Stimulated activated effector memory CD8-positive, alpha-beta T cell treated with anti-CD3 and anti-CD28 coated beads, Interleukin-12 subunit alpha, Interleukin-12 subunit beta, amount 100 ng/mL, for 72 hours (primary cell): ENCODE measurements at places on chromosomes 11 and 22.

GRCh38 chr11:129590030-129590752 is 214.5 kb downstream of the BARX2 start:
- DNase-seq: no peak

GRCh38 chr11:134541951-134542350 is 129.9 kb upstream of the B3GAT1 start:
- DNase-seq: no peak

GRCh38 chr11:76704171-76704948 is 33.8 kb upstream of the LRRC32 start:
- no peak for DNase-seq

DNA sequence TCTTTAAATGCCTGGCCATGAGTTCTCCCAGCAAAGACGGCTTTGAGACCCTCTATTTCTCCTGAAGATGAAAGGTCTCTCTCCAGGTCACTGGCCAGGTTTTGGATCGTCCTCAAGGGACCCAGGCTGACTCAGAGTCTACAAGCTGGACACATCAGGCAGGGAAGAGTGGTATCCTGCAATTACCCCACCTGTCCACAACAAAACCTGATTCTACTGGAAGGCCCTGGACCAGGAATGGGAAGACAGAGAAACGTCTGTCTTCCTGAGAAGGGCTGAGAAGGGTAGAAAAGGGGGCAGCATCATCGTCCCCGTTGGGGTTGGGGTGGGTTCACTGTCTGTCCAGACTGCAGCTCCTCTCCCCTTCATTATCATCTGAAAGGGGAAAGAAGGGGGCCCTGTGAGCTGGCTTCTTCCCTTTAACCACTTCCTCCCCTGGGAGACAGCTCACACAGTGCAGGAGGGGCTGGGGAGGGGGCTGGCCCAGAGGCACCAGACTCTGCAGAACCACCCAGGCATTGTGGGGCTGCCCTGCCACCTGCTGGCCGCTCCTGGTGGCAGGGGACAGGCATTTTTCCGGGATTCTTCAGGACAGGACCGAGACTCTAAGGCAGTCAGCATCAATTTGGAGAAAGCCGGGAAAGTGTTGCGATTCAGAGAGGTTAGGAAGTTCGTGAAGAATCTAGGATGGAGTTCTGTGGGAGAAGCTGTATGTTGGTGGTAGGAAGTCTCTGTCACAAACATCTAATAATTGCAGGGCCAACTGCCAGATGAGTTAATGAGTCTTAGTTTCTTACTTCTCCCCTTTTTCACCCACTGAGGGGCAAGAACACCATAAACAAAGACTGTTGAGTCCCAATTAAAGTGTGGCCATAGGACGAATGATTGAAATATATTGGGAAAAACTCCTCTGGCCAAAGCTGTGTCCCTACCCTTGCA is 57.6 kb downstream of the SYN3 start:
- no peak for DNase-seq

GRCh38 chr11:46347637-46348311 is 511 bp downstream of the DGKZ start:
- no peak for DNase-seq

GRCh38 chr11:69308491-69308911 is 14.5 kb downstream of the MYEOV start:
- no peak for DNase-seq

DNA sequence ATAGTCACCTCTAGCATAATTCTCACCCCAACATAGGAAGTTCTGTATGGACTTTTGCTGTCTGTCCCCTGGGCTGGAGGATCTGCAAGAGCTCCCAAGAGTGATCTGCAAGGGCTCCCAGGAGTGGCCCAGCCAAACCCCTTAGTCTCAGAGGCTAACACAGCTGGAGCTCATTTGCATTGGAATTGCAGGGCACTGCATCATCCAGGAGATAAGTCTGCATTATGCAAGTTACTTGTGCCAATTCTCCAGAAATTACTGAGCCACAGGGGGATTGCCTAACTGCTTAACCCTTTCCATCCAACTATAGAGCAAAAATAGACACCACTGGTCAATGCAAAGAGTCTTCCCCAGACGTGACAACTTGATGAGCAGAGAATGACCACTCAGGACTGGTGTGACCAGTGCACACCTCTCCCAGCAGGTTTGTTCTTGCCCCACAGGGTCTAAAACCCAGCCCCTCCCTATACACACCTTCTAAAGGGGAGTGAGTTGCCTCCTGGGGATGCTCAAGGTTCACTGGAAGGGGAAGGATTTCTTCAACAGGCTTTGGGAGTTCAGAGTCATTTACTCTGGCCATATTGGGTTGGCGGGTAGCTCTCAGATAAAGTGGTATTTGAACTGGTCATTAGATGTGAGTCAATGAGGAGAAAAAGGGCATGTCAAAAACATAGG is 38.4 kb downstream of the POU2AF3 start:
- DNase-seq: no peak

GRCh38 chr22:28102151-28102812 is 183.2 kb upstream of the PITPNB start:
- DNase-seq: no peak

DNA sequence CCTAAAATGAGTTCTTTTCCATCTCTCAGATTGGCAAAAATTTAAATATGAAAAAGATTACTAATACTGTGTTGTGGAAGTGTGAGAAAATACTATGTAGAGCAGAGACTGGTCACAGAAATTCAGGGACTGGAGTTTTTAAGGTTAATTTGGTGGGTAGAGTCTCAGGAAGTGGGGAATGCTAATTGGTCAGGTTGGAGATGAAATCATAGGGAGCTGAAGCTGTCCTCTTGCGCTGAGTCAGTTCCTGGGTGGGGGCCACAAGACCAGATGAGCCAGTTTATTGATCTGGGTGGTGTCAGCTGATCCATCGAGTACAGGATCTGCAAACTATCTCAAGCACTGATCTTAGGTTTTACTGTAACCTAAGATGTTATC is 29.4 kb upstream of the TMEM86A start:
- DNase-seq: no peak

- no peak for DNase-seq
Observed at GRCh38 chr11:26134481-26135355, 197.2 kb upstream of the ANO3 start.

DNA sequence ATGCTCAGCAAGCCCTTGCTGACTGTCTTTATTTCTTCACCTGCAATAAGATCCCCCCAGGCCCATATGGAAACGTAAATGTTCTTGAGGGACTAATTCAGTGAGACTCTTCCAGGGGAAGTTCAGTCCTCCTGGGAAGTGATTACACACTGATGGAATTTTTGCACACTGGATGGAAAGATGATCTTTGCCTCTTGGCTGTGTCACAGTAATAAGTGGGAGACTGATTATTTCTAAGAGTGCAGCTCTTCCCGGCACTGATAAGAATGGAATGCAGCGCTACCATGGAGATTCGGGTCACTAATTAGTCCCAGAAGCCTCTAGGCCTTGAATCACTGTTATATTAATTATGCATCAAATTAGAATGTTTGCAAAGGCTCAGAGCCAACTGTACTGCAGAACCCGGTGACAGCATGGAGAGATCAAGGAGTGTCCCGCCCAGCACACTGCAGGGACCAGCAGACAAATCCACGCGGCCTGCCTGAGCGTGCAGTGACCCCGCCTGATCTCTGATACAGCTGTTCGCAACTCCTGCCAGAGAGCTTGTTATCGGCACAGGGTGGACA is 178.3 kb downstream of the SNX19 start:
- DNase-seq: no peak

DNA sequence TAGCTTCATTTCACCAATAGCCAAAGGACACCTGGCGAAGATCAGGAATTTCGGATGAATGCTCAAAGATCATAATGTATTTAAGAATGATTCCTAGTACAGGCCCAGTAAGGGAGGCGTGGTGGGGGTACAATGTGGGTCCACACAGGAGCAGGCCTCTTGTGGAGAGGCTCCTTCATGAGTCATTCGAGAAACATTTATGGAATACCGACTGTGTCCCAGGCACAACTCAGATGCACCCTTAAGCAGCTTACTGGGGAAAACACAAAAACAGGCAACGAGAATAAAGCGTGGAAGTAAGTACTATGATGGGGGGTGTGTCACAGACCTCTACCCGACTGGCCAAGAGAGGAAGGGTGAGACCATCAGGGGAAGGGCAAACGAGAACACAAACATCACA is 44.5 kb downstream of the SMCO4 start:
- no peak for DNase-seq

DNA sequence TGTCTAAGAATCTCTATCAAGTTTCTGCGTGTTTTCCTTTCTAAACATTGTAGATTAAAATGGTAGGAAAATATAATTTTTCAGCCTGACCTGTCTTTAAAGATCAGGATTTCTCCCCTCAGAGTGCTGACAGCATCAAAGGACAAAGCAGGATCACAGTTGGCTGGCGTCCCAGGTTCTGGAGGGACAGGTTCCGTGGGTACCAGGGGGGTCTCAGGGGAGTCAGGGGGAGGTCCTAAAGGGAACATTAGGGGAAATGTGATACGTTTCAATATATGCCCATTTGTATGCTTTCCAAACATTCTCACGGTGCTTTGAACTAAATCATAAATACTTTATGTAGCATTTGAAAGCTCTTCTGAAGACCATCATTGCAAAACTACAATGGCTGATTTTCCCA is 3.4 kb downstream of the MMP3 start:
- DNase-seq: no peak

DNA sequence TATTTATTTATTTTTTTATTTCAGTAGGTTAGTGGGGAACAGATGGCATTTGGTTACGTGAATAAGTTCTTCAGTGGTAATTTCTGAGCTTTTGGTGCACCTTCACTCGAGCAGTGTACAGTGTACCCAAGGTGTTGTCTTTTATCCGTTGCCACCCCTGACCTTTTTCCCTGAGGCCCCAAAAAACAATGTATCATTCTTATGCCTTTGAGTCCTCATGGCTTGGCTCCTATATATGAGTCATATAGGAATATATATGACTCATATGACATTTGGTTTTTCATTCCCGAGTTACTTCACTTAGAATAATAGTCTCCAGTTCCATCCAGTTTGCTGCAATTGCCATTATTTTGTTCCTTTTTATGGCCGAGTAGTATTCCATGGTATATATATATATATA is 763.9 kb downstream of the NTM start:
- no peak for DNase-seq

- DNase-seq: no peak
Observed at GRCh38 chr22:20438678-20439492, 1.3 kb upstream of the SCARF2 start.

DNA sequence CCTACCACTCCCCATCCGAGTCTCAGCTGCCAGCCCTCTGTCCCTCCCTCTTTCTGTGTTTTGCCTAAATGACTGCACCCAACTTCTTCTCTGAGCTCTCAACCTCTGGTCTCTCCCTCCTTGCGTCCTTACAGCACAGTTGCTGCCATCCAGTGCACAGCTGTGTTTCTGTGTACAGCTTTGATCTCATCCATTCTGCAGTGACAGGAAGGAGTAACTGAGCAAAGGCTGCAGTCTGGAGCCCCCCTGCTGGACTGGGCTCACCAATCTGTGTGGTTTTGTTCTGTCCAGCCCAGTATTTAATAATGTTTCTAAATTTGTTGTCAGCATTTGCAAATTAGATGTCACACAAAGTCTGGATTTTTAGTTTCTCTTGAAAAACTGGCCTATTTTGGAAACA is 43.8 kb downstream of the PRR5L start:
- DNase-seq: no peak

GRCh38 chr22:23262518-23263332 is 82.4 kb downstream of the BCR start:
- no peak for DNase-seq

GRCh38 chr11:89490981-89491690 is at the start of gene NOX4:
Gene NOX4, minus strand, starts transcription at chr11:89491375. Its CDS starts 129 bp downstream, at chr11:89491246.
- no peak for DNase-seq
